ENCODE measurements at places on chromosomes 2 and 18. TPM values are rescaled to one million over a fixed set of nuclear protein-coding genes. Genes with fewer than 3 reads are reported as not detected.

The BMP10 gene
- polyA plus RNA-seq: not detected

The POMC gene
- 5.5 TPM for polyA plus RNA-seq

The ZNF513 gene
- polyA plus RNA-seq: 6.3 TPM

The IL36G gene
- polyA plus RNA-seq: not detected

GRCh38 chr2:18244845-18245244 is 315.6 kb downstream of the RDH14 start:
- DNase-seq: no peak

GRCh38 chr2:196413821-196414274 is 225.7 kb upstream of the CCDC150 start:
- DNase-seq: no peak

- DNase-seq: no peak
Observed at GRCh38 chr18:39186008-39186407, 1620.4 kb upstream of the CELF4 start.

DNA sequence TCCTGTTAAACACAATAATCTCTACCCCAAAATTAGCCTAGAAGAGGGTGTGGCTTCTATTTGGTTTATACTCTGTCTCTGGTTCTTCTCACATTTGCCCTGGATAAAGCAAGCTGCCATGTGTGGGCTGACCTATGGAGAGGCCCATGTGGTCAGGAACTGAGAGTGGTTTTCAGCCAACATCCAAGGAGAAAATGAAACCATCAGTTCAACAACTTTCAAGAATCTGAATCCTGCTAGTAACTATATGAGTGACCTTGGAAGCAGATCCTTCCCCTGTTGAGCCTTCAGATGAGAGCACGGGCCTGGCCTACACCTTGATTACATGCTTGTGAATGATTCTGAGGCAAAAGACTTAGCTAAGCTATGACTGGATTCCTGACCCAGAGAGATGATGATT is 11.5 kb upstream of the TRIB2 start:
- no peak for DNase-seq

Measured in CD4-positive, alpha-beta memory T cell (primary cell).